ENCODE measurements at places on chromosomes 16 and 17.

GRCh38 chr16:19609359-19609758 lies 53.9 kb downstream of the VPS35L start:
- no peak for DNase-seq

- no peak for DNase-seq
Measured at GRCh38 chr16:14566599-14566998, 63.5 kb downstream of the PARN start.

DNA sequence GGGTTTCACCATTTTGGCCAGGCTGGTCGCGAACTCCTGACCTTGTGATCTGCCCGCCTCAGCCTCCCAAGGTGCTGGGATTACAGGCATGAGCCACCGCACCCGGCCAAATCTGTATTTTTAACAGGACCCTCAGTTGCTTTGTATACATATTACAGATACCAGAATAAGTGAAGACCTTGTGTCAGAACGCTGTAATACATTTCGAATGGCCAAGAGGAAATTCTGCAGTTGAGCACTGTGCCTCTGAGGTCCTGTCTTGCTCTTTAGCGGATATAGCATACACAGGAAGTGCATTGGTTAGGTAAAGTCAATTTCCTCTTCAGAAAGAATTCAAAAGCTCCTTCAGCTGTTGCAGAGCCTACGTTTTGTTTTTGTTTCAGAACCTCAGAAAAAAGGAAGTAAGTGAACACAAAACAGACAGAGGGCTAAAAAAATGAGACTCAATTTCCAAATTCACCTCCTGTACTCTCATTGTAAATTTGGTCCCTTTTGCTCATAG lies 15.7 kb downstream of the CRLF3 start:
- no peak for DNase-seq

- DNase-seq: no peak
Measured at GRCh38 chr16:21946889-21947635, 6.1 kb upstream of the UQCRC2 start.

- DNase-seq: peak; percentile 71
Measured at GRCh38 chr17:31561469-31562375, 170.2 kb downstream of the RAB11FIP4 start.

DNA sequence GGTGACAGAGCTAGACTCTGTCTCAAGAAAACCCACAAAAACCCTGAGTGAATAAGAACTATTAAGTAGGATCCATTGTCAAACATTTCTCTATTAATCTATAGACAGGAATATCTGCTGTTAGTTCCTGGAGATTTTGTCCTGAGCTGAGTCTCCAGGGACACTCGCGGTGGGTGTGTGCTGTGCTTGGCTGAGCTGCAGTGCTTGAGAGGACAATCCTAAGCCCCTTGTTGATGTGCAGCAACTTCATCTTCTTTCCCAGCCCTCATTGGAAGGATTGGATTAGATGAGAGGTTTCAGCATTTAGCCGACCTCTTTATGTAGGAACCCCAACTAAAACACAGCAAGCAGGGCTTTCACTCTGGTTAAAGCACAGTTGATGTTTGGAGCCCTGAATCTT lies 33.3 kb downstream of the NDEL1 start:
- no peak for DNase-seq

DNA sequence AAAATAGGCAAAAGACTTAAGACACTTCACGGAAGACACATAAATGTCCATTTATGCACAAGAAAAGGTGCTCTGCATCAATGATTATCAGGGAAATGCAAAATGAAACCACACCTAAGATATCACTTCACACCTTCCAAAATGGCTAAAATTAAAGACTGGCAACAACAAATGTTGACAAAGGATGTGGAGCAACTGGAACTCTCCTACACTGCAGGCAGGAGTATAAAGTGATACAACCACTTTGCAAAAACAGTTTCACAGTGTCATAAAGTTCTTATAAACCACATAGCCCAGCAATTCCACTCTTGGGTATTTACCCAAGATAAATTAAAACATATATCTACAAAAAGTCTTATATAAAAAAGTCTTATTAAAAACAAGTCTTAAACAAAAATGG lies 7.8 kb downstream of the BBS2 start:
- DNase-seq: no peak

- no peak for DNase-seq
Measured at GRCh38 chr17:31562376-31562840, 170.9 kb downstream of the RAB11FIP4 start.

- DNase-seq: no peak
Measured at GRCh38 chr17:7927596-7927995, 2.1 kb downstream of the KCNAB3 start.

DNA sequence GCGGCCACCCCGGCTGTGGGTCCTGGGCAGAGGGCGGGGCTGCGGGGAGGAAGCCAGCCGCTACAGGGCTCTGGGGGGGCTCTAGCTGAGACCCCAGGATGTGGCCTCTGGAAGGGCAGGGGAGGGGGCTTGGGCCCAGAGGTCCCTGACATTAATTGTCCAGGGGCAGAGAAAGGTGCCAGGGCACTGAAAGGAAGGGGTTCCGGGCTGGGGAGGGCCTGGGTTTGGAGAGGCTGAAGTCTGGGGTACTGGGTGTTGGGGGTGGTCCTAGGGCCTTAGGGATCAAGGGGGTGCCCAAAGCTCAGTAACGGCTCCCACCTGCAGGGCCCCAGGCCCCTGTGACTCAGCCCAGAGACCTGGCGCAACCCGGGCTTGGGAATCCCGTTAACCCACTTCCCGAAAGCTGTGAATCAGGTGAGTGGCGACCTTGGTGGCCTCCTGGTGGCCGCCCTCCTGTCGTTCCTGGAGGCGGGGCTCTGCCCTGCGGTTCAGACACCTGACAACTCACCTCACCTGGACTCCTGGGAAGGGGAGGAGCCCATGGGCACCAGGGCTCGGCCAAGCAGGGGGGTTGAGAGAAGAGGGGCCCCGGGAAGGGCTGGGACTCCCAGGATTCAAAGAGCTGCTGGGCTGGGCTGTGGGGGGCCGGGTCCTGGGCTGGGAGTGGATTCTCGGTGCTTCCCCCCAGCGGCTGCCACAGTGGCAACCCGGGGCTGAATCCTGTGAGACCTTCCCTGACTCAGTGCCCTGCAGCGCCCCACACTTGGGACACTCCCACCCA lies 465 bp upstream of the PRSS22 start:
- DNase-seq: peak; percentile 94

- peak; percentile 57 for DNase-seq
Measured at GRCh38 chr17:64732336-64733006, 70.4 kb upstream of the SMURF2 start.

DNA sequence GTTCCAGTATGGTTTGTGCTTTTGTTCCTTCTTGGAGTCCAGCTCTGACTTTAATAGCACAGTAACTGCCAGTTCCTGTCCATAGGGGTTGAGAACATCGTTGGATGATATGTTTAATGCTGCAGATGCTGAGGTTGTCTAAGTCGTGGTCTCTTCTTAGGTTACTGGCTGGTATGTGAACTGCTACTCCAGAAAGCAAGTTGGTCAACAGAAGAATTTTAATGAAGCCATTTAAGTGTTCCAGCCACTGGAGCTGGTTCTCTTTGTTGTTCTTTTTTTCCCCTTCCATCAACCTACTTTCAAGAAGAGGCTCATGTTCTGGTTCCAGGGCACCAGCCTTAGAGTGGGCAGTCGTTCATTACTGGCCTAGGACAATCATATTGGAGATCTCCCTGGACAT lies 140.3 kb upstream of the TBX2 start:
- no peak for DNase-seq

- DNase-seq: no peak
Measured at GRCh38 chr16:75750528-75750927, 24.2 kb upstream of the CPHXL start.

DNA sequence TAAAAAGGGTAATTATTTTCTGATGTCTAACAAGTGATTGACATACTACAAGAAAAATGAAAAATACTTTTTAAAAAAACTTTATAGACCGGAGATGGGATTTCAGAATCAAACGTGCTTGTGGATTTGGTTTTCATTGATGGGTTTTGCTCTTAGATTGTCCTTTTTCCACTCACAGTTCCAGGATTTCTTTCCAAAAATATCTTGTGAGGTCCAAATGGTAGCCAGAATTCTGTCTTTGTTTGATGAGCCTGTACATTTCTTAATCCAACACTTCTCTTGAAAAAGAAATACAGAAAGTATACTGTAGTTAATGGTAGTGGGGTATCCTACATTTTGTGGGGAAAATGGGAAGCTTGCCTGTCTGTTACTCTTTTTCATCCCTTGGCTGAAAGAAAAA lies 329.3 kb downstream of the KCNJ2 start:
- DNase-seq: no peak

DNA sequence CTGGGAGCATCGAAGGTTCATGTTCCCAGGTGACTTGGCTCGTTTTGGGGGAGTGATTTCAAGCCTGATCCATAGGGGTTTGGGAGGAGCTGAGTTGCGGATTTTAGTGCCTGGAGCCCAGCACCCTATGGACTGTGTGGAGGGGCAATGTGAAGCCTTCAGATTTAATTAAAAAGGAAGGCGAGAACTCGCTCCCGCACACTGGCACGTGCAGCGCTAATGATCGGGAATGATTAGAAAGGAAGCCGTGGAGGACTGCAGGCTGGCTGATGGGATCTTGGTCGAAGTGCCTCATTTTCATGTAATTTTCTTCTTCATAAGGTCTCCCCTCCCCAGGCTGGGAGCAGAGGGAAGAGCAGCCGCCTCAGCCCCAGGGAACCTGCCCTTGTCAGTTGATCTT lies 12.8 kb downstream of the MGAT5B start:
- DNase-seq: no peak

Data from kidney (tissue), 22 donors.